ENCODE measurements at places on chromosomes 7 and 10.
A peak's percentile ranks its signal among the peaks of the same experiment; 100 is the strongest.

GRCh38 chr10:130025811-130026485 lies 61.9 kb upstream of the EBF3 start:
- DNase-seq = no peak

DNA sequence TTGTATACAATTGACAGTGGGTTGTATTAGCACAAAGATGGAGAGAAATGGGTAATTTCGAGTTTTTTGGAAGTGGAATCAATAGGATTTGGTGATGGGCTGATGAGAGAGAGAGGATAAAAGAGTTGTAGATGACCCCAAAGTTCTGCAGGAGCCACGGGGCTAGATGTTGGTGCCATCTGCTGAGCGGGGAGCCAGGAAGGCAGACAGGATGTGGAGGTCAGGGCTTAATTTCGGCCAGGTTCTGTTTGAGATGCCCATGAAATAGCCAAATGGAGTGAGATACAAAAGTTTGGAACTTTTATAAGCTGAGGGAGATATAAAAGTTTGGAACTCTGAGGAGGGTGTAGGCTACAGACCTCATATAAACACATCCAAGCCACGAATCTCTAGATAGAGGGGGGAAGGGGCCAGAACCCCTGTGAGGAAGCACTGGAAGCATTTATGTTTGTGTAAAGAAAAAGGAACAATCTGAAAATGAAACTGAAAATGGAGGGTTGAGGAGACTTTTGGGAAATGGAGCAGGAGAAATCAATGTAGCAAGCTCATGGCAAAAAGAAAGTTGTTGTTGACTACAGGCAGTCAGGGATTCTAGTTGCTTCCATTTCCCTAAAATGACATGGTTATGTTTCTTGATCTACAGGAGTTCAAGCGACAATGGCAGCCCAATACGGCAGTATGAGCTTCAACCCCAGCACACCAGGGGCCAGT lies 2.2 kb downstream of the GIMAP4 start:
- DNase-seq = no peak

DNA sequence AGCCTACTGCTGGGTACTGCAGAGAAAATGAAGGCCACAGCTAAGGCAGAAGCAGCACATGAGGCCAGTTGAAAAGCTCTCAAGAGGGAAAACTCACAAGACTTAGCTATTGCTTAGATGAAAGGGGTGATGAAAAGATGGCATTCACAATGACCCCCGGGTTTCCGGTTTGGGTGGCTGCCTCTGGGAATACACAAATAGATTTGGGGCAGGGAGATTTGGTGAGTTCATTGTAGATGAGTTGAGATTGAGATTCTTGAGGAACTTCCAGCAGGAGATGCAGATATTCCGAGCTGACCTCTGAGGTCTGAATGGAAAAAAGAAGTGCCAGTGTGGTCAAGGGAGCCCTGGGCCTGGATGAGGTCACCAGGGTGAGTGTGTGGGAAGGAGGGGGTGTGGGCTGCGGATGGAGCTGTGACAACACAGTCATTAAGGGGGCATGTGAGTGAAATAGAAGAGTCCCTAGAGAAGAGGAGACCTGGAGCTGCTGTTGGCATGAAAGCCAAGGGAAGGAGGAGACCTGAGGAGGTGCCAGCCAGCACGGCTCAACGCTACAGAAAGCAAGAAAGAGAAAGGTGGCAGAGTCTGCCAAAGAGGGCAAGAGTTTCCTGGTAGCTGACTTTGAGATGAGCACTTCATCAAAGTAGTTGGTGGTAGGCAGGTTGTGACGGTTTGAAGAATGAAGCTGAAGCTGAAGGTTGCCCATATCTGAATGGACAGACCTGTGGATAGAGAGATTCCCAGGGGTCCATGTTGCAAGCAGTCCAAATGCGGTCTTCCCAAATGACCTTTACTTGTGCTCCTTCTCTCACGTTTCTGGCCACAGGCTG lies 43.7 kb downstream of the HIF1AN start:
- DNase-seq = no peak

DNA sequence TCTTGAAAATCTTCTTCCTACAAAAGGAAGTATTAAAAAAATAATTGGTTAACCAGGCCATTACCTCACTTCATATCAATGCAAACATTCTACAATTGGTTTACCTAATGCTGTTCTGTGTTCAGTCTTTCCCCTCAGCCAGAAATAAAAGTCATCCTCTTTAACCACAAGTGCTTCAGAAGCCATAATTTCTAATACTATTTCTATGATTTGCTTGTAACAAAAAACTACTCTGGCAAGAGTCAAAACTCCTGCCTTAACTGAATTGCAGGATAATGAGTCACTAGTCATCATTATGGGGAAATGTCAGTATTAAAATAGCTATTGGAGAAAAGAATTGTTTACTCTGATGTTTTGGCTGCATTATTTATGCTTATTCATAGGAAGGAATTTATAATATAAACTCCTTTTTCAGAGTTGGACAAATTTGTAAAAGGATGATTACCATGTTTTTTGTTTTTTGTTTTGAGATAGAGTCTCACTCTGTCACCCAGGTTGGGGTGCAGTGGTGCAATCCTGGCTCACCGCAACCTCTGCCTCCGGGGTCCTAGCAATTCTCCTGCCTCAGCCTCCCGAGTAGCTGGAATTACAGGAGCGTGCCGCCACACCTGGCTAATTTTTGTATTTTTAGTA lies 55.5 kb upstream of the ODAD2 start:
- no peak for DNase-seq

DNA sequence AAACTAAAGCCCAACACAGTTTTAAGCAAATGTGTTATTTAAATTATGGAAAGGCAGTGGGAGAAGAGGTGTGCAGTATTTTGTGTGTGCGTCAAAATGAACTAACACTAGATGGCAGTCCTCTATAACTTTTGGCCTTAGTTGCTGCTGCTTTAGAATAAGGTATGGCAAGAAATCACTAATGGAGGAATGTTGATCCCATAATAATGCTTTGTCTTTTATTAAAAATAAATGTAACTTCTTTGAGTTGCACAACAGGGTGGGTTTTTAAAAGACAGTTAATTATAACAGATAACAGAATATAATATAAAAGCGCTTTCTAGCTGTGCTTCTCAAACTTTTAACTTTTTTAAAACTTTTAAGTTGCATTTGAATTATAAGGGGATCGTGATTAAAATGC lies 56.4 kb downstream of the BBS9 start:
- DNase-seq = peak; percentile 14

- DNase-seq = no peak
These were observed 148.8 kb upstream of the AGR3 start for GRCh38 chr7:17030559-17030958.

GRCh38 chr10:62917475-62918238 lies 101.5 kb upstream of the EGR2 start:
- DNase-seq = no peak

GRCh38 chr7:99383203-99383602 lies 8.7 kb downstream of the ARPC1B start:
- no peak for DNase-seq

GRCh38 chr7:37430640-37431039 lies 18.0 kb downstream of the ELMO1 start:
- DNase-seq = no peak

DNA sequence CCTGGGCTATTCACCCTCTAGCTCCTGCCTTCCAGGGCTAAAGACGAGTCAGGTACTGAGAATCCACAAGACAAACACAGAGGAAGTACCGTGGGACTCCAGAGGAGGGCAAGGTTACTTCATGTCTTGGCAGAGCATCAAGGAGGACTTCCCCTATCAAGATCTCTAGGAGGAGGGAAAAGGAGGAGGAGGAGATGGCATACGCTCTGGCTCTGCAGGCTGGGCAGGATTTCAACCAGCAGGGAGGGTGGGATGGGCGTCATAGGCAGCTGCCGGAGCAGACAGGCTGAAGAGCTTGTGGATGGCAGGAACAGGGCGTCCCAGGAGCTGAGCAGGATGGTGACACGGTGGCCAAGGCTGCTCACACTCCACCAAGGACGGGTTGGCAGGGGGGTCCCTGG lies 21.3 kb downstream of the MDH2 start:
- no peak for DNase-seq

GRCh38 chr10:62237966-62238365 lies 30.7 kb downstream of the RTKN2 start:
- no peak for DNase-seq

DNA sequence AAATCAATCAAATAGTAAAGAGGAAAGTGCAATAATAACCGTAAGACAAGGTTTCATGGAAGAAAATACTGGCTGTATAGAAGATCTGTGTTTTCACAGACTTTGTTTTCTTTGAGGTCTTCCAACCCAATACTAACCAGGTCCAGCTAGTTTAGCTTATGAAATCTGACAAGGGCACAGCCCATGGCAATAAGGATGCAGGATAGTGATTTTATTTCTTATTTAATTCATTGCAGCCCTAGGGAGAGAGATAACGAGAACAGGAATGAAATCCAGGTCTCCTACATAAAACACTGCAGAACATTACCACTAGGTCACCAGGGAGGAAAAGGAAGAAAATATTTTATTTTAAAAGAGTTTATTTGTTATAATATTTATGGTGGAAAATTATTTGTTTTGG lies 145.1 kb downstream of the DNAJC1 start:
- no peak for DNase-seq

GRCh38 chr7:81903115-81903514 lies 133.3 kb upstream of the HGF start:
- no peak for DNase-seq

- no peak for DNase-seq
These were observed 540.3 kb downstream of the INHBA start for GRCh38 chr7:41162612-41163011.

- no peak for DNase-seq
These were observed 78.0 kb downstream of the GFRA1 start for GRCh38 chr10:116195039-116195438.

DNA sequence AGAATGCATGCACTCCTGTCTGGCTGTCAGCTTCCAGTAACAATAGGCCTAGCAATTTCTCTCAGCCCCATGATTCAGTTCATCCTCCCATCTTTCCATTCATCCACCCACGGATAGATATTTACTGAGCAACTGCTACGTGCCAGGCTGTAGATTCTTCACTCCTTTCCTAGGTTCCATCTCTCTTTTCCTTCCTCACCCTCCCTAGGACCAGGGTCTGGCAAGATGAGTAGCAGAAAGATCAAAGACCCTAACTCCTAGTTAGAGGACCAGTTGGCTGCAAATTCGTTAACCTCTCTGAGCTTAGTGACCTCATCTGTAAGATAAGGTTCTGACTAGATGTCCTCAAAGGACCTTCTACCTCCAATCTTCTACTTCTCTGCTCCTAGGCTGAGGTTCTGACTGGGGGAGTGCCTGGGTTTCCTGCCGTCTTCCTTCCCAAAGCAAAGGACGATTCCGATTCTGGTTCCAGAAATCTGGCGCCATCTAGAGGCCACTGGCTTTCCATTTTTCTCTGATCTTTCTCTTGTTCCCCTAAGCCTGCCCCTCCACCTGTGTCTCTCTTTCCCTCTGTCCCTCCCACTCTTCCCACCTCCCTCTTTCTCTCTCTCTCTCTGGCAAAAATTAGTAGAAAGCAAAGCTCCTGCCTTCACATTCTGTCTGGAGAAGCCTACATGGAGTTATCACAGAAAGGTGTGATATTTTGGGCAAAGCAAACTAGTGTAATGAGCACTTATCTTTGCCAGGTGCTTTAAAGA lies 26.2 kb downstream of the TBATA start:
- peak; percentile 34 for DNase-seq

DNA sequence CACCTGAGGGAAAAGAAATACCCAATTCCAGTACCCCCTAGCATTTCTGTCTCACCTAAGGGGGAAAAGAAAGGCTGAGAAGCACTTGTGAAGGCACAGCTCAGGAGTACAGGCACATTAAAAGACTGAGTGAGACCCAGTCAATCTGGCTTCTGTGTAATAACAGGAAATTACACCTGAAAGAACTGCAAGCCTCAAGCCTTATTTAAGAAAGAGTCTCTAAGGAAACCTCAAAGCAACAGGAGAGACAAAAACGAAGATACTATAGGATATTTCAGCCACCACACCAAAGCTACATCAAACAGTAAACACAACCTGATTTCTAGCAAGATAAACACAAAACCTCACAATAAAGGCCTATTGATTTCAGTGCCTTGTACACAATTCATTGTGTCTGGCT lies 69.6 kb upstream of the CDK1 start:
- no peak for DNase-seq

- no peak for DNase-seq
These were observed 105.2 kb downstream of the PLCE1 start for GRCh38 chr10:94098896-94099295.

GRCh38 chr10:102245932-102246251 lies 560 bp downstream of the GBF1 start:
- no peak for DNase-seq

GRCh38 chr10:6065835-6066234 lies 3.7 kb upstream of the IL2RA start:
- DNase-seq = no peak

GRCh38 chr7:108598153-108598552 lies 28.5 kb downstream of the DNAJB9 start:
- peak; percentile 17 for DNase-seq

DNA sequence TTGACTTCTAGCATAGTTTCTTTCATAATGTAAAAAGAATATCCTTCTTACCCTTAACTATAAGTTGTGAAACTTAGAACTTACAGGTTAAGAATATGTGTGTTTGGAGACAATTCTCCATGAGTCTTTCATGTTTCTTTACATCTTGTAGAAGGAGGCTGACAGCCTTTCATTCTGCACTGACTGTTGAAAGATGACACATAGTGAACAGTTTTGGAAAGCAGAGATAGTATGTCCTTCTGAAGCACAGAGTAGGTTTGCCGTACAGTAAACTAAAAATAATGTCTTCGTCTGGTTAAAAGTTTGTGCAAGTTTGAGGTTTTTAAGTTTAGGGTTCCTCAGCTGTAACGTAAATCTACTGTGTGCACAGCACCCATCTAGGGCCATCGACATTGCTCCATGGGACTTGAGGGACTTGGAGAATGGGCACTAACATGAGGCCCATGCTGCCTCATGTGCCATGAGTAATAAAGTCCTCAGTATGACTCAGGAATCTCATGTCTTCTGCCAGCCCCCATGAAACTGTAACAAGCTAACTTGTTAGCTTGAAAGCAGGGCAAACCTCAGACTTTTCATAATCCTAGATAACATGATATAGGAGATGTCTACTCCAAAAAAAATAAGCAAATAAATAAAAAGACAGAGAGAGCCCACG lies 24.5 kb upstream of the ELAPOR2 start:
- no peak for DNase-seq

- DNase-seq = no peak
These were observed 230.8 kb downstream of the SKAP2 start for GRCh38 chr7:26633557-26633956.

DNA sequence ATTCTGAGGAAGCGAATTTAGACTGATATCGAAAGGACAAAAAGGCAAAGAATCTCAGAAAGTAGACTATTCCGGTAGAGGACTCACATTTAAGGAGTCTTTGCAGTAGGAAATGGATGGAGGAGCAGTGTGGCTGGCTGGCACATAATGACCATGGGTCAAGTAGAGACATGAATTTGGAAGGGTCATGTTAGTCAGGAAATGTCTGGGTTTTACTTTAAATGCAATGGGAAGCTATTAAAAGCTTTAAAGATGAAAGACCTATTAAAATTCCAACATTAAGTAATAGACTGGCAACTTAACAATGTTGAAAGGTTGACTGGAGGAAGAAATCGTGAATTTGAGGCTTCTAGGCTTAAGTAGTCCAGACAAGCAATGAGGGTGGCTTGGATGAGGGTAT lies 90.0 kb upstream of the SEMA3C start:
- DNase-seq = no peak

- DNase-seq = no peak
These were observed 2.5 kb downstream of the TNKS2 start for GRCh38 chr10:91800756-91801155.

- DNase-seq = no peak
These were observed 150.4 kb upstream of the GNAI1 start for GRCh38 chr7:79984210-79984609.
